ENCODE measurements at places on chromosomes 7 and 10.

GRCh38 chr10:75111907-75112679, 637 bp downstream of the SAMD8 start:
- DNase-seq: no peak

- DNase-seq: no peak
These were observed 23.2 kb upstream of the PRKAR1B start for GRCh38 chr7:750111-750905.

DNA sequence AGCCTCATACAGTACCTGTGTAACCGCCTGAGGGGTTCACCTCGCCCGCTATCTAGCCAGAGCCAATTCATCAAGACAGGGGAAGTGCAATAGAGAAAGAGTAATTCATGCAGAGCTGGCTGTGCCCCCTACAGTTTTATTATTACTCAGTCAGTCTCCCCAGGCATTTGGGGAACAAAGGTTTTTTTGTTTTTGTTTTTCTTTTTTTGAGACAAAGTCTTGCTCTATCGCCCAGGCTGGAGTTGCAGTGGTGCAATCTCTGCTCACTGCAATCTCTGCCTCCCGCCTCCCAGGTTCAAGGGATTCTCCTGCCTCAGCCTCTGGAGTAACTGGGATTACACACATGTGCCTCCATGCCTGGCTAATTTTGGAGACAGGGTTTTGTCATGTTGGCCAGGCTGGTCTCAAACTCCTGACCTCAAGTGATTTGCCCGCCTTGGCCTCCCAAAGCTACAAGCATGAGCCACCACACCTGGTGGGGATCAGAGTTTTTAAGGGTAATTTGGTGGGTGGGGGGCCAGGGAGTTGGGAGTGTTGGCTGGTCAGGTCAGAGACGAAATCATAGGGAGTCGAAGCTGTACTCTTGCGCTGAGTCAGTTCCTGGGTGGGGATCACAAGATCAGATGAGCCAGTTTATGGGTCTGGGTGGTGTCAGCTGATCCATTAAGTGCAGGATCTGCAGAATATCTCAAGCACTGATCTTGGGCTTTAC, 116.5 kb downstream of the MARCHF5 start:
- no peak for DNase-seq

- DNase-seq: no peak
These were observed 504.1 kb downstream of the POM121L12 start for GRCh38 chr7:53539558-53539957.

GRCh38 chr10:113063043-113063967, 113.3 kb downstream of the TCF7L2 start:
- DNase-seq: no peak

DNA sequence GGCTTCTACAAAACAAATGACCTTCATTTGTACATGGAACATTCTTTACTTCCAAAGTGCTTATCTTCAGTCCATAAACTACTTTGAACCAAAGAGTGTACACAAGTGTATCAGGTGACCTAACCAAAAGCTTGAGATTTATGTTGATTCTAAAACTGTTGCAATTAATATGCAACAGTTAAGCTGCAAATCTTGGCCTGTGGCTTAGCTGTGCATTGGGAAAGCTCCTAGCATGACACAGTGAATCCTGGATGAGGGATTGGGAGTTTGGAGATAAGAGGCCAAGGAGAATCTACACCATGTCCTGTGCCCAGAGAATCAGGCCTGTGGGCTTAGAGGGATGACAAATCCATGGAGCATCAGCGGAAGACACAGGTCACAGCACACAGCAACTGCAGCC, 105.2 kb upstream of the GSDME start:
- no peak for DNase-seq

DNA sequence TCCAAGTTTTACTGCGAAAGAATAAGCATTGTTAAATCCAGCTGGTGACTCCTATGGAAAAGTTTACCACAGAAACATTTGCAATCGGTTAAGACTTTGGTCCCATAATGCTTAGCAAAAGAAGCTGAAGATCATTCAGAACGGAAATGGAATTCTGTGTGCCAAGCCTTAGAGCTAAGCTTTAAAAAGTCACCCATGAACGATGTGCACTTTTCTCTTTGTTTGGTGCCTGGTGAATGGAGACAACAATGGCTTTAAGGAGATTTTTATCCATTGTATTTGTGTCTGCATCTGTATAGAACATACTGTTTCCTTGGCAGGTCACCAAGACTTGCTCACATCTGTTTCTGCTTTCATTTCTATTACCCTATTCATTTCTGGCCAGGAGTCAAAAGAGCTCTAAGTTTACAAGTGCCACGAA, 26.3 kb upstream of the COL1A2 start:
- no peak for DNase-seq

DNA sequence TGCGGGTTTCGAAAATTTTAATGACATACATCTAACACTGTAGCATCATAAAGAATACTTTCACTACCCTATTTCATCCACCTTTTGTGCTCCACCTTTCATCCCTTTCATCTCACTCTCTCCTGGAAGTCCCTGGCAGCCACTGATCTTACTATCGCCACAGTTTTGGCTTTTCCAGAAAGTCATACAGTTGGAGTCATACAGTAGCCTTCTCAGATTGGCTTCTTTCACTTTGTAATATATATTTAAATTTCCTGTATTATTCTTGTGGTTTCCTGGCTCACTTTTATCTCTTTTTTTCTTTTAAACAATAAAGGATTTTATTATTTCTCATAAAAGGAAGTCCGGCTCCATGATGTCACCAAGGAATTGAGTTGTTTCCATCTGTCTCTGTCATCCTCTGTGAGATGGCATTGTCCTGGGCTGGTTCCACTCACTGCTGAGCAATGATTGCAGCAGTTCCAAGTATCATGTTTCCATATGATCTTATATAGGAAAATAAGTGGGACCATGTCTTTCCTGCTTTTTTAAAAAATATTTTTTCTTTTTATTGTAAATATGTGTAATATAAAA, 626.3 kb downstream of the POM121L12 start:
- DNase-seq: no peak

DNA sequence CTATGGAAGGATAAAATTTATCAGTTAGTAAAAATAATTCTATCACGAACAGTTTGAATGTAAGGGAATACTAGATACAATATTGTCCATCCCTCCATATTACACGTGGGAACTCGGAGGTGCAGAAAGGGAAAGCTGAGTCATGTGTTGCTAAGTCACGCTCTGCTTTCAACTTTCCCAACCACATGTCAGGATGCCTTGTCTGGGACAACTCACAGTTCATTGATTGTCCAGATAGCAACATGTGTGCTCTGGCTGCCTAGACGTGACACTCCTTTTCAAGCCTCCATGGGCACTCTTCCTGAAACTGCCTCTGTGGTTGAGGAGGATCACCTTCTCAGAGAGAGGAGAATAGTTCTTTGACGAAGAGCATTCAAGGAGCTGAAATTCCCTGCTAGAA, 808.1 kb downstream of the GRID1 start:
- no peak for DNase-seq

GRCh38 chr10:124380256-124380995, 38.3 kb downstream of the OAT start:
- no peak for DNase-seq

DNA sequence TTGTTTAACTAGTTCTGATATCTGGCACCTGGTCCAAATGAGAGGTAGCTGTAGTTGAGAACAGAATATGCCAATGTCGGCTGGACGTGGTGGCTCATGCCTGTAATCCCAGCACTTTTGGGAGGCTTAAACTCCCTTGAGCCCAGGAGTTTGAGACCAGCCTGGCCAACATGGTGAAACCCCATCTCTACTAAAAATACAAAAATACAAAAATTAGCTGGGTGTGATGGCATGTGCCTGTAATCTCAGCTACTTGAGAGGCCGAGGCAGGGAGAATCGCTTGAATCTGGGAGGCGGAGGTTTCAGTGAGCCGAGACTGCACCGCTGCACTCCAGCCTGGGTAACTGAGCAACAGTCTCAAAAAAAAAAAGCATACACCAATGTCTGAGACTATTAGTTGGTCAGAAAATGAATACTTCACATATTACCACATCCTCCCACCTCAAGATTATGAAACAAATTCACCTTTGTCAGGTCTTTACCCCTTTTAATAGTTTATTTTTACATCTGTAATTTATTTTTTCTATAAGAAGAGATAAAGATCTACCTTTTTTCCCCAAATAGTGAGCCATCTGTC, 38.8 kb downstream of the EPC1 start:
- no peak for DNase-seq

DNA sequence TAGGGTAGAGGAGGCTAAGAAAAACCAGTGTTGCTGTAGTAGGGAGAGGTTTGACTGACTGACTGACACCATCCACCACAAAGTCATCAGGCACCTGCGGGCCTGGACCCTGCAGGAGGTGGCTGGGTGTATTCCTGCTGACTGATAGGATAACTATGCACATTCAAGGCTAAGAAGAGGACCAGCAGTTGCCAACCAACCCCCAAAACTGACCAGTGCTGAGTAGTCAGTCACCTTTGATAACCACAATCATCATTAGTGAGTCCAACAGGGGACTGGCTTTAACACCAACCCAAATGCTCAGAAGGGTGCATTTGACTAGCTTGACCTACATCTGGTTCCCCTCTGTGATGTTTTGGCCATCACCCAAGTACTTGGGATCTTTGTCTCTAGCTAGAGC, 30.5 kb downstream of the PLXNA4 start:
- DNase-seq: no peak

DNA sequence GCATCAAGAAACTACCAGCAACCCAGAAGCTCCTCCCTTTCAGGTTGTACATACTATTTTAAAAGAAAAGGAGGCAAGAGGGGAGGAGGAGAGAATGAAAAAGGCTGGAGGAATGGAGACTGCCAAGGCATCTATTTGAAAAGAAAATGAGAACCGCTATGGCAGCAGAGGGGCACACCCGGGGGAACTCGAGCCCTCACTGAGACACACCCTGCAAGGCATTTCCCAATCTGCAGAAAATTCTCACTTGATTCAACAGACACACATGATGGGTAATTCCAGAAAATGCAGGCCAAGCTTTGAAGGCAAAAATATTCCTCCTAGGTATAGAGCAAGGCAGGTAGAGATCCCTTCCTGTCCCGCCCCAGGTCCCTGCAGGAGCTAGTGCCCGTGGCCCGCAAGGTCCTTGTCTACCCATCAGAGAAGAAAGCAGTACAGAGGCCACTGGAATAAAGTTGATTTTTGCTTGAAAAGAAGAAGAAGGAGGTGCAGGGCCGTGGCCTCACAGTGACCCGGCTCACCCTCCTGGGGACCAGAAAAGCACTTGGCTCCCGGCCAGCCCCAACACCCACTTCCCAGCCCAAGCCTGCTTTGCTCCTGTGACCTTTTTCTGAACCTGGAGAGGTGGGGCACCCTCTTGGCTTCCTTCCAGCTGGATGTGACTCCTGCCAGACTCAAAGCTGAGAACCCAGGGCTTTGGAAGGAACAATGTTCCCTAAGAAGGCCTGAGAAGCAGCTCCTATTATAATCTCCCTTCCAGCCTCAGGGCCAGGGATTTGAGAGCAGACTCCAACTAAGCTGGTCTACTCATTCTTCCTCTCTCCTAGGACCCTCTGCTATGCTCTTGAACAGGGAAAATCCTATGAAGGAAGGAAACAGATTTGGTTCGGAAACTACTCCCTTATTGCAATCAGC, 6.2 kb upstream of the PIK3CG start:
- no peak for DNase-seq

DNA sequence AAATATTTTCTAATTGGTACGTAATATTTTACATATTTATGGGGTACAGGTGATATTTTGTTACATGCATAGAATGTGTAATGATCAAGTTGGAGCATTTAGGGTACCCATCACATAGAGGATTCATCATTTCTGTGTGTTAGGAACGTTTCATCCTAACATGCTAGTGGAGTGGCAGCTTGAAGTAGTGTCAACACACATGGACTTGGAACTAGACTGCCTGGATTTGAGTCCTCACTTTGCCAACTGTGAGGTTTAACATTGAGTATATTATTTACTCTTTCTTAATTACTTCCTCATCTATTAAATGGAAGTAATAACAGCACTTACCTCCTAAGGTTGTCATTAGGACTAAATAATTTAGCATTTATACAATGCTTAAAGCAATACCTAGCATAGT, 241.9 kb downstream of the PLXDC2 start:
- no peak for DNase-seq

GRCh38 chr10:93124580-93125318, 51.1 kb downstream of the CYP26A1 start:
- no peak for DNase-seq

- DNase-seq: no peak
These were observed 47.1 kb downstream of the PAPSS2 start for GRCh38 chr10:87706731-87707130.

GRCh38 chr10:106592396-106592795, 572.1 kb downstream of the SORCS1 start:
- DNase-seq: no peak

DNA sequence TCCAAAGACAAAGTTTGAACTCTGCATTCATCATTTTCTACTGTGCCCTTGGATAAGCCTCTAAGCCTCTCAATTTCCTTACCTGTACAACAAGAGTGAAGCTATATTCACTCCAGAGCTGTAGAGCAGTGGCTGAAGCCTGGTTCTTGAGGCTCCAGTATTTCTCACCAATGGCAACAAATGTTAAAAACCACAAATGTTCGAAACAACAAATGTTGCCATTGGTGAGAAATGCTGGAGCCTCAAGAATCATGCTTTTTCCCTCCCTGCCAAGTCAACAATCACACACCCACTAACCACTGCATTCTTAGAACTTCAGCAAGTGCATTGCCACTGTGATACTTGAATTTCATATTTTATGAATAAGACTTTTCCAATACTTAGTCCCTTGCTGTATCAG, 237.9 kb downstream of the TMEM26 start:
- no peak for DNase-seq

Data from NCI-H187 (cell line).